ENCODE measurements at places on chromosomes 3 and 15.

DNA sequence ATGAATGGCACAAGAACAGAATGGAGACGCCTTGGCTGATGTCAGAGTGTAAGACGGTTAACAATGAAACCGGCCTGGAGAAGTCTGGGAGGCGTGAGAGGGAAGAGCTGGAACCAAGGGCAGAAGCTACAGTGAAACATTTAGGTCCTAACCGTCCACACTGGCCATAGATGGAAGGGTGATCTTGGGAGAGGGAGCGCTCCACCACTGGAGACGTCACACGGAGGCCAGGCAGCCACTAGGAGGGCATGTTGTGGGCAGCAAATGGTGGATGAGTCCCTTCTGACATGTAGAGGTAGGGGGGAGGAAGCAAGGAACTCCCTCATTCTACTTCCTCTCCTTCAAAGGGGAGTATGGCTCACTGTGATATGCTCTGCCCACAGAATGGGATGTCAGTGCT lies 23.8 kb downstream of the FEM1B start:
- DNase-seq = no peak

GRCh38 chr3:87173071-87173470 lies 54.0 kb upstream of the CHMP2B start:
- DNase-seq = no peak

DNA sequence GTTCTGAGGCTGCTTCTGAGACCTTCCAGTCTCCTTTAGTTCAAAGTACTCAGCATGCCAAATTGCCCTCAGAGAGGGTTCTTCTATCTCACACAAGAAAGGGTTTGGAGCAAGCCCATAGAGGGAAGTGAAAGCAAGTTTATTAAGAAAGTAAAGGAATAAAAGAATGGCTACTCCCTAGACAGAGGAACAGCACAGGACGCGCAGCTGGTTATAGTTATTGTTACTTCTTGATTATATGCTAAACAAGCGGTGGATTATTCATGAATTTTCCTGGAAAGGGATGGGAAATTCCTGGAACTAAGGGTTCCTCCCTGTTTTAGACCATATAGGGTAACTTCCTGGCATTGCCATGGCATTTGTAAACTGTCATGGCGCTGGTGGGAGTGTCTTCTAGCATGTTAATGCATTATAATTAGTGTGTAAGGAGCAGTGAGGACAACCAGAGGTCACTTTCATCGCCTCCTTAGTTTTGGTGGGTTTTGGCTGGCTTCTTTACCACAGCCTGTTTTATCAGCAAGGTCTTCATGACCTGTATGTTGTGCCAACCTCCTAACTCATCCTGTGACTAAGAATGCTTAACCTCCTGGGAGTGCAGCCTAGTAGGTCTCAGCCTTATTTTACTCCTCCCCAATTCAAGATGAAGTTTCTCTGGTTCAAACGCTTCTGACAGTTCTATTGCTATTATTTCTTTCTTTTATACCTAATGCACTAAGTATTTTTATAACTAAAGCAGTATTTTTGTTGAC lies 26.3 kb downstream of the SCN11A start:
- no peak for DNase-seq

DNA sequence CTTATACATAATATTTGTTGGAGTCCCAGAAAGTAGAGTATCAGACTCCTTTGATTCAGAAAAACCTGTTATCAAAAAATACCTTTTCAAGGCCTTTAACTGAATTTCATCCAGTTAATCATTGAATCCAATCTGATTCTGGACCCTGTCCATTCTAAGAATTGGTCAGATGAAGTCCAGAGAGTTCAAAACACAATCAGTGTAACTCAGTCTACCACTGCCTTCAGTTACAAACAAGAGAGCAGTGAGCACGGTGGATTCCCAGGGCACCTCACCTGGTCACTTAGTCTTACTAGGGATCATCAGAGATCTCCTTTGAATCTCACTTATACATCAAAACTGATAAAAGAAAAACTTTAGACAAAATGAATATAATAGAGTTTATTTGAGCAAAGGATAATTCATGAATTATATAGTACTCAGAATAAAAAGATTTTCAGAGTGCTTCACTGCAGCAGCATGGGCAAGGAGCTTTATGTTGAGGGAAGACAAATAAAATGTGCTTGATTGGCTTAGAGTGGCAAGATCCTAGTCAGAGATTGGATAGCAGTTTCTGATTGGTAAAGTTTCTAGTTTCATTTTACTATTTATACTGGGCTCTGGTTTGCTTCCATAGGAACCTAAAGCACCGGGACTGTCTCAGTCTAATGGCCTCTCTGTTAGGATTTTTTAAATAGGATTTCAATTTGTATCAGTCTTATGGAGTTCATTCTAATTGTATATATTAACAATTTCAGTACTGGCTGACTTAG lies 474.9 kb upstream of the GOLIM4 start:
- DNase-seq = no peak

DNA sequence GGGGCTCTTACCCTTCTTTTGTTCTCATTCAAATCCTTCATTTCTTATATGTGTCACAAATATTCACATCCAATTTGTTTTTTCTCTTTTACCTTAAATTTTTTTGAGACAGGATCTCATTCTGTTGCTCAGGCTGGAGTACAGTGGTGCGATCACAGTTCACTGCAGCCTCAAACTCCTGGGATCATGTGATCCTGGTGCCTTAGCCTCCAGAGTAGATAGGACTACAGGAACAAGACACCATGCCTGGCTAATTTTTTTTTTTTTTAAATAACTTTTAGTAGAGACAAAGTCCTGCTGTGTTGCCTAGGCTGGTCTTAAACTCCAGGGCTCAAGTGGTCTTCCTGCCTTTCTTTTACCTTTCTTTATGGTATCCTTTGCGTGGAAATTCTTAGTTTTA lies 66.5 kb downstream of the POLR2M start:
- DNase-seq = no peak

DNA sequence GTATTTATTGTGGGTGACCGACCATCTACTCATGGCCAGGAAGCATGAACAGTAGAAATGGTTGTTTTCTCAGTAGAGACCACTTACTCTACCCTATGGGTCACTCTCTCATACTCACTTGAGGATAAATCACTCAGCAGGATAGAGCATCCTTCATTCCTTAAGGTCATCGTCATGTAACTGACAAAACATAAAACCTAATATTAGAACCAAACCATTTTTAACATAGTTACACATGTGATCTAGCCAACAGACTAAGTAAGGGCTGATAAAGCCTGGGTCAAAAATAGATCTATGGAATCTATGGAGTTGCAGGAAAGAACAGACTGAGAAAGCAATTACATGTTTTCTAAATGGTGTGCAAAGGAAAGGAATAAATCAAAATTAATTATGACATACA lies 769.1 kb downstream of the NTRK3 start:
- no peak for DNase-seq

DNA sequence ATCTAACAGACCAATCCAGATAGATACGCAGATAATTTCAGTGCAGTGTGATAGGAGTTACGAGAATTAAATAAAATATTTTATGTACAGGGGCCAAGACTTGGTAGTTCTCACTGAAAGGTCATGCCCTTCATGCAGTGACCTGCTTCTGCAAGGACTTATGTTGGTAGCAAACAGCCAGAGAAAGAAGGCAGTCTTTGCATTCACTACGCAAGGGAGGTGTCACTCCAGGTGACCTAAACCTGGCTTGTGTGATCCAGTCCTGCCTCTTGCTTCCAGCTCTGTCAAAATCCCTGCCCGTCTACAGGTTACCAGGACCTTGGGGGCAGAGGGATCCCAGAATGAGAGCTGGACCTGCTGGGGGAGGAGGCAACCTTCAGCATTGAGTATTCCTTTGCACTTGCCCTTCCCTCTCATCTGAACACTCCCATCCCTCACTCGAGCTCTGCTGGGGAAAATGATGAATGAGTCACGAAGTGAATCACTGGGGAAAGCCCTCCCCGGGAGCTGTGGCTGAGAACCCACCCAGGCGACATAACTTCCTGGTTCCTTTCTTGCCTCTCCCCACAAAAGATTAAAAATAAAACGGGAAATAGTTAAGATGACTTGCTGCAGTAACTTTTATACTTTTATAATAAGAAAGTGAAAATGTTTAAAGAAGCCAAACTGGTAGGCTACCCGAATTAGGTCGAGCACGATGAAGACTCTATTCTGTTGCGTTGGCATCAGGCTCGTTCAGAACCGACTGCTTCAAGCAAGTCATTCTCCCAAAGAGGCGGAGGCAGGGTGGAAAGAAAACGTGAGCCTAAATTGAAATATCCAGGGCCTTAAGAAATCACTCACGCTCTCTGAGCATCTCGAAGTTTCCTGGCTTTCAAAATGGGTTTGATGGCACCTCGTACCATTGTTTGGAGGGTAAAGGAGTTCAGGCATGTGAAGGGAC lies 216.1 kb downstream of the SLCO3A1 start:
- DNase-seq = peak; percentile 82

DNA sequence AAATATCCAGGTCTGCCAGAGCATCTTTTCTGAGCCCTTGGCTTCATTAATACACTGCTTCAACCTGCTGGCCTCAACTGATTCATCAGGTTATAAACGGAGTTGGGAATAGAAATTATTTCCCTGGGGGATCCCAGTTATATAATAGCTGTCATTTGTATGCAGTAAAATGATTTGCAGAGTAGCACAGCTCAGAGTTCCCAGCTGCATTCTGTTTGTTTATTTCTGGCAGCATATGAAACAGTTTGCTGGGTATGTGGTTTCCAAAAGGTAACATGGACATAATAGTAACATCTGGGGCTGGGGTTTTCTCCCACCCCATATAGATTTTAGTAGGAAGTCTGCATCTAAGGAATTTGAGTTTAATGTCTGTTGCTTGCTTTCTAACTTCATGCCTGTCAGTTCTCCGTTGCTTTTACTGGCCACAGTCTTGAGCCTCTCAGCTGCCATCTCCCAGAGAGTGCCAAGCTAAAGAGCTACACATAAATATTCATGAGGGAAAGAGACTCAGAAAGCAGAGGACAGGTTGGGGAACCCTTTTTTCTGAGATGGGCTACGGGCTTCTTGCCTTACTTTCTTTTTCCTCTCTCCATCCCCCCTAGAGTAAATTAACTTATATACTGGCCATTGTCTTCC lies 124.6 kb downstream of the TMEM108 start:
- DNase-seq = no peak

DNA sequence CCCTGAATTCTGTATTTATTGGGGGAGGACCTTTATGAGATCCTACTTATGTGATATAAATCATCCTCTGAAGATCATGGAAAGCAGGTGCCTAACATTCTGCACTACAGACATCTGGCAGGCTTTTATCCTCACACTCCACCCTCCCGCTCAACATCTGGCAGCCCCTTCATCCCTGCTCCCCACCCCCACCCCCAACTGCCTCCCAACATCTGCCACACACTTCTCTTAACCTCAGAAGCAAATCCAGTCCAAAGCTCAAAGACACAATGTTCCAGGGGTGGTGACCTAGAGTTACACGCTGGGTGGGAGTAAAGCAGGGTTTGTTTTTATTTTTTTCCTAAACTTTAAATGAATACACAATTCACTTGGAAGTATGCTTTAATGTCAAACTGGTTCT lies 184.5 kb upstream of the ATP11B start:
- DNase-seq = no peak

DNA sequence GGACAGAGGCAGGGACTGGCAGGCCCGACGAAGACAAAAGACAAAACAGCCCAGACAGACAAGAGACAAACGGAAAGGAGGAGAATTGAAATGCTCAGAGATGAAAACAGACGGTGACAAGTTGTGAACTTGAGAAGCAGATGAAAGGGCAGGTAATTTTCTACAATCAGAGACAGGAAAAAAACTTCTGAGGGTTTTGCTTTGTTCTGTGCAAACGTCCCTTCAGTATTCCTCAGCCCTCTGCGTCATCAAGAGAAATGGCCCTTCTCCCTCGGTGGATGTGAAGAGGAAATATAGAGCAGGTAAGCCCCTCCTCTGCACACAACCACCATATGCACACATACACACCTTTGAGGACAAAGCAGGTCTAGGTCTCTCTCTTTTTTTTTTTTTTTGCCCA lies 206.6 kb downstream of the UACA start:
- no peak for DNase-seq

DNA sequence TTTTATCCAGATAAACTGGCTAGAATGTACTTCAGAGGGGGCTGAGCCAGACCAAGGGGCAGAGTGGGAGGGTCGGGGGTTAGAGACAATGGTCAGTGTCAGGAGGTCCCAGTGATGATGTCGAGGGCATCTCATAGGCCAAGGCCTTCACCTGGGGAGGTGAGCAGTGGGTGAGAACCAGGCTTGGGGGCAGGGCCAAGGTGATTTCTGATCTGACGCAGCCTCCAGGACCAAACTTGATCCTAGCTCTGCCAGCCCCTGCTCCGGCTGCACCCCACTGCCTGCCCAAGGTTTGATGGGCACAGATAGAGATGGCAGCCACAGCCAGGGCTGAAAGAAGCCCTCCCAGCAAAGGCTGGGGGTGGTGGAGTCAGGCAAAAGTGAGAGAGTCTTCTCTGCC lies 14.9 kb downstream of the XYLB start:
- no peak for DNase-seq

- DNase-seq = no peak
These were observed 27.9 kb downstream of the C3orf18 start for GRCh38 chr3:50539356-50540286.

DNA sequence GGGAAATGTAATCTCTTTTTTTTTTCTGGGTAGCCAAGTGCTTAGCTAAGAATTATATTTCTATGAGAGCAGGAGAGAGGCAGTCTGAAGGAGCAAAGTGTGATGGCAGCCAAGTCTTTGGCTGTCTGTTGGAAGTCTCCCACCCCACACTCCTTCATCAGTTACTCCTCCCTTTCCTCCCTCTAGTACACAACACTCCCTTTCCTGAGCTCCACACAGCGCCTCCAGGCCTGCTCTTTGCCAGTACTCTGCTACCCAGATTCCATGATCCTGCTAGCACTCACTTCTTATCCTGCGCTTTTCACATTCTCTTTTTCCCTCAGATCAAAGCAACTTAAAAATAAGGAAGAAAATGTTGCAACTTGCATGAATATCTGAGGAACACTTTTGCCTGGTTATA lies 37.4 kb upstream of the SNRK start:
- DNase-seq = no peak

- no peak for DNase-seq
These were observed 54.1 kb downstream of the DCAF1 start for GRCh38 chr3:51445544-51446280.

DNA sequence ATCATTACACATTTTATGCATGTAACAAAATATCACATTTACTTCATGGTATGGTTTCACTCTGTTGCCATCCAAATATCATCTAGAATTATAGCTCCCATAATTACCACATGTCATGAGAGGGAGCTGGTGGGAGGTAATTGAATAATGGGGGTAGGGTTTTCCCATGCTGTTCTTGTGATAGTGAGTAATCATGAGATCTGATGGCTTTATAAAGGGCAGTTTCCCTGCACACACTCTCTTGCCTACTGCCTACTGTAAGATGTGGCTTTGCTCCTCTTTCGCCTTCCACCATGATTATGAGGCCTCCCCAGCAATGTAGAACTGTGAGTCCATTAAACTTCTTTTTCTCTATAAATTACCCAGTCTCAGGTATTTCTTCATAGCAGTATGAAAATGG lies 123.4 kb downstream of the SATB1 start:
- peak; percentile 53 for DNase-seq

DNA sequence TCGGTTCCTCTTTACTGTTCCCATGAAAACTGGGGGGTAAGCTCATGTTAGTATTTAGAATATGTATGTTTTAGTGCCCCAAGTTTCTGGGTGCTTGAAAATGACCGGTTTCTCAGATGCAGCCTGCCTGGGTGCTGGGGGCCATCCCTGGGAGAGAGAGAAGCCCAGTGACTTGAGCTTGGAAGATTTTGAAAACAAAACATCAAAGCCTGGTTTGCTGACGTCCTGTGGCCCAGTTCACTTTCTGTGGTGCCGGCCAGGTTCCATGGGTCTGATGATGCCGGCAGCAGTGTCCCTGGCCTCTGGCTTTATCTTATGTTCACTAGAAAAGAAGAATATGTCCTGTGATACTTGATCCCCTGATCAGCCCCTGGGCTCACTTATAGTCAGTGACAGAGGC lies 17.1 kb downstream of the APBA2 start:
- DNase-seq = no peak

GRCh38 chr3:175146258-175146657 lies 287.1 kb downstream of the NAALADL2 start:
- peak; percentile 23 for DNase-seq

All from fibroblast of skin of abdomen (primary cell).